ENCODE measurements at places on chromosomes 7 and 10. TPM values are rescaled to one million over a fixed set of nuclear protein-coding genes. Genes with fewer than 3 reads are reported as not detected.

DNA sequence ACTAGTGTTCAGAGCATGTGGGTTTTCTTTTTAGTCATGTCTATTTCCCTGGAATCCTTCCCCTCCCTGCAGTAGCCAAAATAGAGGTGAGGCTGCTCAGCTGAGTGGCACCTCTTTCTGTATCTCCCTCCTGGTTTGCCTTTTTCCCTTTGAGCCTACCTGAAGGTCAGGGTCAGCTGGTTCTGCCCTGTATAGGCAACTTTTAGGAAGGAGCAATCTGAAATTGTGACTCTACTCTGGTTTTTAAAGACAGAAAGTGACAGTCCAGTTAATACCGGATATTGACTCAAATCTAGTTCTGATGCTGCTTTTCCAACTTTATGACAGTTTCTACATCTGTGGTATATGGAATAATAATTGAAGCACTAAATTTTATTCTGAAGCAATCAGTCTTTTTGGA, 26.0 kb downstream of the CCM2 start:
- no peak for DNase-seq

- DNase-seq = no peak
Observed at GRCh38 chr7:155435110-155435509, 22.8 kb upstream of the EN2 start.

GRCh38 chr7:17063045-17063383, 181.2 kb upstream of the AGR3 start:
- no peak for DNase-seq

C10orf67 gene
- total RNA-seq = not detected

- no peak for DNase-seq
Observed at GRCh38 chr10:28305553-28305952, 2.7 kb upstream of the MPP7 start.

SPRN gene
- not detected for total RNA-seq

DNA sequence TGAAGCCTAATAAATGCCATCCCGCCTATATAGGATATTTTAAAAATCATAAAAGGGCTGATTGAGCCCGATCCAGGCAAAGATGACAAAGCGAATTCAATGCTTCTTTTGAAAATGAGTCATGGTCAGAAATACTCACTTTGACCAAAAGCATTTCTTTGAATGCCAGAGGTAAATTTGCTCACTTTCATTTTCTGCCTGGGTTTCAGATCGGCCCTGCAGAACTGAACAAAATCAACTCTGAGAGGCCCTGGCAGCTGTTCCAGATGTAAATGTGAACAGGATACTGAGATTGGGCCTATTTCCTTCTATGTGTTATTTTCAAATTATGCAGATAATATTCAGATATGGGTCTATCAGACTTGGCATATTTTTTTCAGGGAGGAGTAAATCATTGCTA, 114.8 kb upstream of the ARID5B start:
- DNase-seq = peak; percentile 50

Data from GM12878 (cell line).